HS-27A (cell line): ENCODE measurements at places on chromosomes 16 and 17.

- no peak for DNase-seq
These were observed 3.6 kb downstream of the CLUH start for GRCh38 chr17:2707721-2708584.

- no peak for DNase-seq
These were observed 138.9 kb downstream of the AATF start for GRCh38 chr17:37087683-37088082.

DNA sequence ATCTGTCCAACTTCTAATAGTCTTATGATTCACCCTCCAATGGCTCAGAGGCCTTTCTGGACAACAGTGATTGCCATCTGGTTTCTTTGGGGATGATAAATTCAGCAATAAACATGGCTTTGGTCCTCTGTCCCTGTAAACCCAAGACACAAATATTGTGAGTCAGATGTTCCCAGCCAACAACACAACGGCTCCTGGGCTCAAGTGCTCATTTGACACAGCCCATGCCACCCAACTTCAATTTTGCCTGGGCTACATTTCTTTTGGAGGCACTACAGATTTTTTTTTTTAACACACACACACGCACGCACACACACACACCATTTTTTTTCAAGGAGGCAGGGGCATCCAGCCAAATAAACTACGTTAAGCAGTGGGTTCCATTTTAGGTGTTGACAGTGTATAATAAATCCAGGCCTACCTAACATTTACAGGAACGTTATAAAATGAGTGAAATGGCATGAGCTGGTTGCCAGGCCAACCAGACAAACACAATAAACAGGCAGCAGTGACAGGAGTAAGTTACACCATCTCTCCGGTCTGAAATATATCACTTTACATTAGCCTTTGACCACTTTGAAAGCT lies 939.9 kb upstream of the SOX9 start:
- no peak for DNase-seq

GRCh38 chr17:8192070-8192815 lies 2.3 kb upstream of the BORCS6 start:
- no peak for DNase-seq

- DNase-seq, result peak; percentile 12
These were observed 28.8 kb downstream of the GINS2 start for GRCh38 chr16:85659805-85660511.

DNA sequence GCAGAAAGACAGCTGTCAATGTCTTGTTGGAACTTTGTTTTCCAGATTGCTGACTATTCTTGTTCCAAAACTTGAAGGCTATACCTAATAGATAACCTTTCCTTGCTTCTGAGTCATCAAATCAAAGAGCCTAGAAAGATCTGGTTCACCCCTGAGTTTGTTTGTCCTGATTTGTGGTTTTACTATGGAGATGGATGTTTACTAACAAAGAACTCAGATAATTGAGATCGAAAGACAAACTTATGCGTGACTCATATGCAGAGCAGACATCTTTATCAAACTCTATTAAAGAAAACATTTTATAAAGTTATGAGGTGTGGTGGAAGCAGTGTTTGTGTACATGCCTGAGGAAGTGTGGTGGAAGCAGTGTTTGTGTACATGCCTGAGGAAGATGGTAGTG lies 311.1 kb upstream of the TBX2 start:
- DNase-seq, result no peak

GRCh38 chr17:31310260-31310659 lies 3.6 kb downstream of the EVI2B start:
- no peak for DNase-seq

DNA sequence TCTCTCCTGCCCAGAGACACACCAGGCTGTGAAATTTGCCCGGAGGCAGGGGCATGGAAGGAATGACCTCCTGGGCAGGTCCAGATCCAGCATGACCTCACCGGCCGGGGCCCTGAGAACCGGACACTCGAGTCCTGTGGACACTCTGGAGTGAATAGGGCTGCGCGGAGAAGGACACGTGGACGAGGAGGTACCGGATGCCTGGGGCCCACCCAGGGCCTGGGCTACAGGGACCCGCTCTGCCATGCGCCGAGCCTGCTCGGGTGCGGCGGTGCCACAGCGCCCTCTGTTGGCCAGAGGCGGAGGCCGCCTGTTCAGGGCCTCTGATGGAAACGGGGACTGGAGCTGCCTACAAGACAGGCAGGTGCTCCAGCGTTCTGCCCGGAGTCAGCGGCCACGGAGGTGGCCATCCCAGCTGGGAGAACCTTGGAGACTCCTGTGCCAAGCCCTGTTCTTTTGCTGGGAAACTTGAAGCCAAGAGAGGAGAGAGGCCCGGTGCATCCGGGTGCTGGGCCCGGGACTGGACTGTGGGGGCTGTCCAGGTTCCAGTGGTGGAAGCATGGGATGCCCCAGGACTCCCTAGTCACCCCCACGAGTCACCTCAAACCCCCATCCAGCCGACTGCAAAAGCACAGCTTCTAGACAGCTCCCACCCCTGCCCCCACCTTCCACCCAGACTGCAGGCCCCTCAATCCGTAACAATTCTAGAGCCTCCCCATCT lies 19.3 kb upstream of the NXPH3 start:
- peak; percentile 23 for DNase-seq

GRCh38 chr17:77382356-77382911 lies 241.7 kb downstream of the SEC14L1 start:
- DNase-seq, result no peak

DNA sequence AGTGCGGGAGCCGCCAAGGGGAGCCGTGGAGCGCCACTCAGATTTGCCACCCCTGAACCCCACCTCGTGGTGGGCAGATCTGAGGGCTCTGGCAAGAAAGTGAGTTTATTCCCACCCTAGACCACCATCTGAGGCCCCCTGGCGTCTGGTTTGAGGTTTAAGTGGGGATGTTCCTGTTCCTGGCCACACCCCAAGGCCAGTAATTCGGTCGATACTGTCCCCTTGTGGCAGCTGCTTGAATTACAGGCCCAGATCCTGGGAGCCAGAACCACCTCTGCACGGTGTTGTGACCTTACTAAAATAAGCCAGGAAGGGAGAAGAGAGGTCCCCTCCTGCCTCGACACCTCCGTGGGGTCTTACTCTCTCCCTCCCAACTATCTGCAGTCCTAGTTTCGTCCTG lies 3.3 kb upstream of the LAT start:
- no peak for DNase-seq

DNA sequence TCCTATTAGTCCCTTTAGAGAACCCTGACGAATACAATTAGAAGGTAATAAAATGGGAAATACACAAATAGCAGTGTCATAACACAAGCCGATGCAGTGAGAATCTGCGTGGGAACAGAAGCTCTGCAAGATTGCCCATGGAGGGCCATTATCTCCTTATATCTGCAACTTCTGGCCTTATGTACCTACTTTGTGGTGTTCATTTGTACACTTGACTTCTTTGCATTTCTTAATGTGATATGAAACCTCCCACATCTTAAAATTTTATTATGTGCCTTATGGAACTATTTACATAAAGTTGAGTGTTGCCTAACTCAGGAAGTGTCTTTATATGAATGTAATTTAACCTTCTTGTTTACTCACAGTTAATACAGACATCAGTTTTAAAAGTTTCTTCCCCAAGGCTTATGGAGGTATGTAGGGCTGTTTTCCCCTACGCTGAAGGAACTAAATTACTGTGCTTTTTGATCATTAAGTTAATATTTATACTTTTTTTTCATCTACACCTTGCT lies 10.1 kb upstream of the TANC2 start:
- no peak for DNase-seq

- DNase-seq, result no peak
These were observed 26.2 kb upstream of the ZNF652 start for GRCh38 chr17:49388290-49388640.

DNA sequence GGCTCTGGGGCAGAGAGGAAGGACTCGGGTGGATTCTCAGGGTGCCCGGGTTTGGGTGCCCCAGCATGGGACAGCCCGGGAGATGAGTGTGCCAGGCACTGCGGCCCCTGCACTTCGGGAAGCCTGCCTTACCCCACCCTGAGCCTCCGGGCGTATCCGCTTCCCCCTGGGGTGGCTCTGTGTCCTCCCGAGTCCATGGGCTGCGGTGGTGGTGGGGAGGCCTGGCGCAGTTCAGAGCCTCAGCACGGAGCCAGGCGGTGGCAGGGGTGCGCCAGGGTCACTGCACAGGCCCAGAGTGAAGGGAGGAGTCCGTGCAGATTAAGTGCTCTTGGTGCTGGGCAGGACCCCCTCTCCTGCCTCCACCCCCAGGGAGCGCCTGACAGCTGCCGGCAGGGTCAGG lies 20.7 kb downstream of the MYBBP1A start:
- no peak for DNase-seq

DNA sequence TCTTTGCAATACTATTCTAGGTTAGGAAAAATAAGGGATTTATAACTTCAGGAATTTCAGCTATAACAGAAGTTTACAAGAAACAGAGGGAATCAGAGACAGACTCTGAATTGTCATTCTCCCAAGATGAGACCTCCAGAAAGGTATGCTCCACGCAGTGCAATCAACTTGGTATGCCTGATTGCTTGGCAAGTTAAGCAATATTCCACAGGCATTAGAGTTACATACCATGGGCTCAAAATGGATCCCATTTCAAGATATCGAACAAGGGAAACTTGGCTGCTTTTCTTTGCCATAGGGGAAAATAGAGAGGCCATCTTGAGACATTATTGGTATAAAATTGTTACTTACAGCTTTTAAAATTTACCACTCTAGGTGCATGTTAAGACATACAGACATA lies 615.6 kb upstream of the SOX9 start:
- DNase-seq, result no peak

GRCh38 chr16:79092846-79093245 lies 507.7 kb downstream of the MAF start:
- DNase-seq, result no peak

GRCh38 chr17:38572669-38573365 lies 32.9 kb downstream of the SRCIN1 start:
- DNase-seq, result no peak

DNA sequence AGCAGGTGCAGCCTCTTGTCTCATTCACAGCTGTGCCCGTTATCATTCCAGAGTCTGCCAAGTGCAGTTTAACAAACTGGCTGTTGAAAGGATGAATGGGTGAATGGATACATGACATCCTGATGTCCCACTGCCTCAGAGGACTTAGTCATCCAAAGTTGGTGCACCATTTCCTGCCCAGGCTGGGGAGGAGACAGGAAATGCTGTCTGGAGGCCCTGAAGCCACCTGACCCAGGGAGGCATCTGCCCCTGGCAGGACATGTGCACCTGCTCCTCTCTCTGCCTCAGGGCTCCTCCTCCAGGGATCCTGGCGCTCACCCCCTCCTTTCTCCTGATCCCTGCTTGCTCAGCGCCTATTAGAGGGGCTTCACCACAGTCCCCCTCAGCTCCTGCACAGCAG lies 1.8 kb upstream of the CD300C start:
- no peak for DNase-seq

DNA sequence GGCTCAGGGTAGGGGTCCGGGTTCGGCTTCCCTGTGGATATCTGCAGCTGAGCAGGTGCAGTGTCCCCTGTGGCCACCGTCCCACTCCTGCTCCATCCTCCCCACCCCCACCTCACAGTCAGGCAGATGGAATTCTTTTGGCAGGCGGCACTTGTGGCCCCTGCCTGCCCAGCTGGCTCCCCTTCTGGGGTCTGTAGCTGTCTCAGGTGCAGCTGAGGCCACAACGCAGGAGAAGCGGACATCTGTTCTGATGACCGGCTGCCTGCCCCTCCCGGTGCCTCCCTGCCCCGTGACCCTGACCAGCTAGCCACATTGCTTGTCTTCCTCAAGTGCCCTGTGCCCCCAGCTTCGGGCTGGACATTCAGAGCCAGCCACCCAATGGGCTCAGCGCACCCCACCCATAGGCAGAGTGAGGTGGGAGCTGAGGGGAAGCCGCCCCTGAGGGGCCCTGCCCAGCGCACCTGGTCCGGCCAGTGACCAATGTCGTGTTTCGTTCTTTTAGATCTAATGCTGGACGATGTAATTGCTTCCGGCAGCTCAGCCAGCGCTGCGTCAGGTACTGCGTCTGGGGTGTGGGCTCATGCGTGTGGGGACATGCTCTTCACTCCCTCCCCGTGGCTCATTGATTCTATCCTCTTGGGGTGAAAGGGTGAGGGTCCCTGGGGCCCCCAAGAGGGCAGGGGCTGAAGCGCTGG lies 25.2 kb upstream of the ABCC3 start:
- DNase-seq, result no peak

- no peak for DNase-seq
These were observed 17.1 kb upstream of the VPS4A start for GRCh38 chr16:69294051-69294450.

- no peak for DNase-seq
These were observed 280.8 kb downstream of the SEC14L1 start for GRCh38 chr17:77421630-77421972.

GRCh38 chr17:2289878-2290478 lies 13.6 kb downstream of the SMG6 start:
- no peak for DNase-seq

DNA sequence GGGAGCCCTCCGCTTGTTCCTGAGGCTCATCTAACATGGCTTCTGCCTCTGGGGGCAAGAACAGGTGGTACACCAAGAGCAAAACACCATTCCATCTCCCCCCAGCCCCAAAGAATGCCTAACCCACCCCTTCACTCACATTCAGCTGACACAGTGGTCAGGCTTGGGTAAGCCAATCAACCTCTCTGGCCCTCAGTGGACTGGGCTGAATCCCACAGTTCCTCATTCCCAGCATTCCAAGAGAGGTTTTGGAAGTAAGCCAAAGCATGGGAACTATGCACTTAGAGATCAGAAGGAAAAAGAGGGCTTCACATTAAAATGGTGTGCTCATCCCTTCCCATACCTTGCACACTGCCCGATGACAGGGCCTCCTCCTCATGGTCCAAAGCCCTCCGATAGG lies 7.8 kb downstream of the PIGS start:
- peak; percentile 55 for DNase-seq

GRCh38 chr17:50935996-50936266 lies 69.8 kb upstream of the TOB1 start:
- no peak for DNase-seq

GRCh38 chr17:78886954-78887353 lies 16.0 kb downstream of the CEP295NL start:
- DNase-seq, result no peak

DNA sequence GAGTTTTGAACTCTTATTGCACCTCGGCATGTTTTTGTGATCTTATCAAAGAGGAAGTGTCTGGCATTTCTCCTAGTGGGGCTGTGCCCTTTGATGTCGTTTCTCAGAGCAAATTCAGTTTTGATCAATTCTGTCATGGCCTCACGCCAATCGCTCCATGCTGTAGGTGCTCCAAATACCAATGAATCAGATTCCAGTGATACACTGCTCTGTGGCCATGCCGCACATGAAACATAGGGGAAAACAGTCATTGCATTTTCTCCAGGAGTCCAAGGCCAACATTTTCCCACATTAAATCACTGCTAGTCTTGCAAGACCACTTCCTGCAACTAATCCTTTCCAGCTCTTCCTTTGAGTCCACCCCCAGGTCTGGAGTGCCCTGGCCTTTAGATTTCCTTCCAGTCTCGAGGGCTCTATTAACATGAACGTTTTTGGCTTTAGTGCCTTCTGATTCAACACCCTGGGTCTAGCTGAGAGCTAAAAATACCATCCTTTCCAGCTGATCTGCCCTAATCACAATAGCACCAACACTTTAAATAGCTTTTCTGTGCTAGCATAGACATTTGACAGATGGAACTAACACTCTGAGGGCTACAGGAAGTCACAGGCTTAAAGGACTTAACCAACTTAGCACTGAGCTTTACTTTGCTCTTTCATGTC lies 18.2 kb upstream of the RASL10B start:
- DNase-seq, result no peak
